ENCODE measurements at places on chromosomes 3 and 15.
A peak's percentile ranks its signal among the peaks of the same experiment; 100 is the strongest.

DNA sequence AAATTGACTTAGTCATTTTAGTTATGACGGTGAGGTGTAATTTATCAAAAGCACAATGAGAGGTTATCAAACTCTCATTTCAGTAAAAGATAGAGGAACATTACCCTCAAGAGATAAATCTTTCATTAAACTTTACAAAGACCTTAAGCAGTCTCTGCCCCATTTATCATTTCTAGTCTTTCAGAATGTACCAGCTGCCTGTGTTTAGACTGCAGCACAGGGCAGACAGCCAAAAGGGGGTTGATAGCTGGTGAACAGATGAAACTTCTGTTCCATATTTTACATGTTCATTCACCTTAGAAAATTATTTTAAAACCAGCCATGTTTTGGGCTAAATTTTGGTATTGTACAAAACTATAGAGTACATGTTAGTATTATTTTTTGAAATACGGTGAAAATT lies 514.6 kb upstream of the CNTN3 start:
- no peak for DNase-seq

GRCh38 chr3:10352146-10352911 lies 31.4 kb upstream of the SEC13 start:
- peak; percentile 78 for DNase-seq

DNA sequence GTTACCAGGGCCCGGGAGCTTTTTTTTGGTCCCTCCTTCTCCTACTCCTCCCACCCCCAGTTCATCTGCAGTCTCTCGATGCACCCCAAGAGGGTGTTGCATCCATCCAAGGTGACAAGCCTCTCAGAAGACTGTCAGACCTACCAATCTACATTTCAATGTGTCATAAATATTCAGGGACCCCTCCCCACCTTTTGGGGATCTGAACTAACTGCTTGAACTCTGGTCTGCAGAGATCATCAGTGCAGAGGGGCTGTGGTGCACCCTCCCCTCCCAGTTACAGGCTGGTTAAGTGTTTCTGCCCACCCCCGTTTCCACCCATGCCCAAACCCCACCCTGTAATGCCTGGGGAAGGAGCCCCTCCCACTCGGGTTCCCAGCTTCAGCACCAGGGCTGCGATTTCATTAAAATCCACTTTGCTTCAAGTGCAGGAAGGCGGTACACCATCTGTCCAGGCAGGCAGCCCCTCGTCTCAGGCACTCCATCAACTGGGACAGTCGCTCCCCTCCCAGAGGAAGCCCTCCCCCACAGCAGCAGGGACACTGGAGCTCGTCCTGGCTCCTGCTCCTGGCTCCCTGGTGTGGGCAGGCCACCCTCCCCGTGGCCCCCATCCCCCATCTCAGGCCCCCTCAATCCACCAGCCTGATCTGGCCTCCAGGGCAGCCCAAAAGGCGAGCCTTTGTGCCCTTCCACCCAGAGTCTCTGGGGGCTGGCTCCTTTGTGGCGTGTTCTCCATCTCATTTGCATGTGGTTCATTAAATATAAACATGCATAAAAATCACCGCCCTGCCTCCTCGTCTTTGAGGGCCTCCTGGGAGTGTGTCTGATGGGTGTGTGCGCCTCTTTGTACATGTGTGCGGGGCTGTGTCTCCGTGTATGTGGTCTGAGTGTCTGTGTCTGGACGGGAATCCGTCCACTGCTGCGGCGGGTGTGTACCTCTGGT lies 32.3 kb downstream of the RNU5B-1 start:
- no peak for DNase-seq

- DNase-seq: peak; percentile 91
Observed at GRCh38 chr3:134357914-134358811, 16.1 kb downstream of the AMOTL2 start.

- DNase-seq: no peak
Observed at GRCh38 chr3:37987751-37988179, 2.8 kb upstream of the VILL start.

- no peak for DNase-seq
Observed at GRCh38 chr15:32659340-32660155, 18.0 kb downstream of the SCG5 start.

DNA sequence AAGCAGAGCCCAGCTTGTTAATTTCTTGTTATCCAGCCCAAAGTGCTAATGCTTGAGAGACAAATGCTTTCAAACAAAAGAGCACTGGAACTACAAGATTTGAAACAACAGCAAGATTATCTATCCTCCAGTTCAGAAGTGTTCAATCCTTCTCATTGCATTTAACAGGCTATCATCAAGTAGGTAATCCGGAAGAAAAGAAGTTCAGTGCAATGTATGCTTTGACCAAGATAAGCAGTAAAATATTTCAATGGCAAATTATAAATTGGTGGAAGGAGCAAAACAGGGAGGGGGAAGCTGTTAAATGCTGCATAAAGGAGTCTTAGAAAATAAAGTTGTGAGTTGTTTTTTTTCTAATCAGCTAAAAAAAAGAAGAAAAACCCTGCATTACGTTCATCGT lies 8.8 kb downstream of the LRIG1 start:
- DNase-seq: no peak

DNA sequence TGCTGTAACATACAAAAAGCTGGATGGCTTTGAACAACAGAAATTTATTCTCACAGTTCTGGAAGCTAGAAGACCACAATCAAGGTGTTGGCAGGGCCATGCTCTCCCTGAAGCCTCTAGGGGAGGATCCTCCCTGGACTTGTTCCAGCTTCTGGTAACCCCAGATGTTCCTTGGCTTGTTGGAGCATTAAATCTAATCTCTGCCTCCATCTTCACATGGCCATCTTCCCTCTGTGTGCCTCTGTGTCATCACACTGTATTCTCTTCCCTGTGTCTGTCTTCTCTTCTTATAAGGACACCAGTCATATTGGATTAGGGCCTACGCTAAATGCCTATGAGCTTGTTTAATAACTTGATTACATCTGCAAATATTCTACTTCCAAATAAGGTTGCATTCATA lies 109.5 kb downstream of the STAG1 start:
- no peak for DNase-seq

GRCh38 chr15:89672221-89673164 lies 6.7 kb downstream of the PLIN1 start:
- no peak for DNase-seq

DNA sequence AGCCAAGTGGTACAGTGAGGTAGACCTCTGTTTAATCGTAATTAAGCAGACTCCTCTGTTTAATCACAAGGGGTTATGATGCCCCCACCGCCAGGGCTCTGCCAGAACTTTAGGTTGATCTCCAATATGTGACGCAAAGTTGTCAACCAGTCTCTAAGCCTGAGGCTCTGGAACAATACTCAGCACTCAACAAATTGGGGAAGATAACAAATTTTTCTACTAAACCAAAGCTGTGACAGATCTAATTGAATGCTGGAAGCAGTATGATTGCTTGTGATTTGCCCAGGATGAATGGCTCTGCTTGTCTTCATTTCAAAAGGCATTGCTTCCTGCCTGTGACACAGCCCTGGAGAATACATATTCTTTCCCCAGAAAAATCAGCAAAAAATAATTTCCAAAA lies 57.1 kb downstream of the SNTN start:
- no peak for DNase-seq

DNA sequence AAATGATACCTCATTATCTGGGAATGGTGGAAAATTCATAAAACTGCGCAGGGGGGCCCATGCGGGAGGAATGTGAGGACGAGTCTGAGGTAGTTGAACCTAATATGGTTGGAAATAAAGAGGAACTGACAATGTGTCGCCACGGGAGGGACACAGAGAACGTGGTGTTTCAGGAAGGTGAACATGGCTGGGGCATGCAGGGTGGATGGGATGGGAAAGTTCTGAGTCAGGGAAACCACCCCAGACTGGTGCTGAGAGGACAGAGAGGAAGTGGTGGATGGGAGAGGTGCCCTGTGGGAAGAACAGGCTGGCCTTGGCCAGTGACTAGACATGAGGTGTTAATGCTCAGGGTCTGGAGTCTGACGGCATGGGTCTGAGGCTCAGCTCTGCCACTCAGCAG lies 137.1 kb upstream of the WNT5A start:
- no peak for DNase-seq

GRCh38 chr15:45612790-45613415 lies 21.9 kb upstream of the SQOR start:
- peak; percentile 31 for DNase-seq

DNA sequence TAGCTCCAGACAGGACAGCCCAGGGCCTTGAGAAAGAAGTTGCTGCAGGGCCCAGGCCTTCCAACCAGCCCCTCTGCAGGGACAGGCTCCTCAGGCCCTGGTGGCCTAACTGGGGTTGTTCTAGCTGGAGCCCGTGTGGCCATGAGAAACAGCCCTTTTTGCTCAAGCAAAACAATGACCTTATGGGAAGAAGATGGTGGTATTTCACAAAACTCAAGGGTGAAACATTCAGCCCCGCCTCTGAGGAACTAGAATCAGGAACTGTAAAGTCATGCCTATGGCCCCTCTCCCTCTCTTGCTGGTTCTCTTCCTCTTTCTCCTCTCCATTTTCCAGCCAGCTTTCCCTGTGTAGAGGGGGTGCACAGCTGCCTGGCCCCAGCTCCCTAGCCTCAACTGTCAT lies 273.3 kb downstream of the RPLP1 start:
- DNase-seq: no peak

GRCh38 chr3:162704238-162704637 lies 1207.6 kb downstream of the OTOL1 start:
- DNase-seq: no peak

DNA sequence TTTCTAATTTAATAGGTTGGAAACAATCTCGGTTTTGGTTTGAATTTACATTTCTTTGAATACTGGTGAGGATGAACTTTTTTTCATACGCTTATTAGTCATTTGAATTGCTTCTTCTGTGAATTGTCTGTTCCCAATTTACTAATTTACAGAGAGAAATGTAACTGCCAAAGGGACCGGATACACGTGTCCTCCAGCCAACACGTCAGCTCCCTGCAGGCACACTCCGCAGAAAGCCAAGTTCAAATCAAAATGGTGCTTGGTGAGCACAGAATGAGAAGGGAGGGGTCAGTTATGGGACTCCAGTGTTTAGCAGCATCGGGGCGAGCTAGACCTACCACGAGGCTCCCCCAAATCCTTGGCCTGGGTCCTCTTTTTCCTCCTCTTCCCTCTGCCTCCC lies 10.8 kb upstream of the TSEN2 start:
- no peak for DNase-seq

DNA sequence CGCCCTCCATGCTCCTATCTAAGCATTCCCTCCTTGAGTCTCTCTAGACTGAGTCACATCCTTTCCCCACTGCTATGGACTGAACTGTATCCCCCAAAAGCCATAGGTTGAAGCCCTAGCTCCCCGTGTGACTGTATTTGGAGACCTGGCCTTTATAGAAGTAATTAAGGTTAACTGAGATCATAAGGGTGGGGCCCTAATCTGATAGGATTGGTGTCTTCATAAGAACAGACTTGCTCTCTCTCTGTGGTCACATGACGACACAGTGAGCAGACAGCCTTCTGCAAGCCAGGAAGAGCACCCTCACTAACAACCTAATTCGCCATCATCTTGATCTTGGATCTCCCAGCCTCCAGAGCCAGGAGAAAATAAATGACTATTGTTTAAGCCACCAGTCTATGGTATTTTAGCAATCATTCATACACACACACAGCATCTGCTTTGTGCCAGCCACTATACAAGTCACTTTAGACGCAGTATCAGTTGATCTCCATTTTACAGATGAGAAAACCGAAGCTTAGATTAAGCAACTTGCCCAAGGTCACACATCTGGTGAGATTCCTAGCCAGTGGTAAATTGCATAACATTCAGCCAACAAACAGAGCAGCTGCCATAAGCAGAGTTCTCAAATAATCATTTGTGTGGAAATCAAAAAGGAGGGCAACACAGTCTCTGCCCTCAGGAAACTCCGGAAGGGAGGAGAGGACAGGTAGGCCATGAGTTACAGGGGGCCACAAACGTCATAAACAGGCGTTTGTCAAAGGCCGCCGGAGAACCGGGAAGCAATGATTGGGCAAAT lies 66.3 kb upstream of the HES1 start:
- DNase-seq: no peak

DNA sequence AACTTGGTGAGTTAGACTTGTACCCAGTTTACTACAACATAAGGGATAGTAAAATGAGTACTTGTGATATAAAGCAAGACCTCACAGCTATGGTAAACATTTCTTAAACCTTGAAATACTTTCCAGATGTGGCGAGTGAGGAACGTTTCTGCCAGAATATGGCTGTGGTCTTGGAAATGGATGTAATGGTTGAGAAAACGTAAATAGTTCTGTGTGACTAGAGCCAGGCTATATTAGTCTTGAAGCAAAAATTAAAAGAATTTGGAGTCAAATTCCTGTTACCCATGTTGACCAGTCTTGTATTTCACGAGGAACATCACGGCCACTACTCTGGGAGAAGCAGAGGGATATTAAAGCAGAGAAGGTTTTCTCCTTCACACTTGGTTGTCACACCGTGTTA lies 15.3 kb downstream of the OR4F15 start:
- DNase-seq: no peak

DNA sequence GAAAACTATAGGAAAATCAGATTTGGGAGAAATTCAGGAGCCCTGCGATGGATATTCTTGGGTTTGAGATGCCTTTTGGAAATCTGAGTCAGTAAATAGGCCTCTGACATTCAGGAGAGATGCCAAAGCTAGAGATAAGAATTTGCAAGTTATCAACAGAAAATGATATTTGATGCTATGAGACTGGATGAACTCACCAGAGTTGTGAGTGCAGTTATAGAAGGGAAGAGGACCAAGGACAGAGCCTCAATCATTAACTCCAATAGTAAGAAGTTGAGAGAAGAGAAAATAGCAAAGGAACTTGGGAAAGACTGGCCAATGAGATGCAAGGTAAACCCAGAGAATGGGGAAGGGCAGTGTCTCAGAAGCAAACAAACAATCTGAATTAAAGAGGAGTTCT lies 7.9 kb upstream of the ANO10 start:
- DNase-seq: no peak

DNA sequence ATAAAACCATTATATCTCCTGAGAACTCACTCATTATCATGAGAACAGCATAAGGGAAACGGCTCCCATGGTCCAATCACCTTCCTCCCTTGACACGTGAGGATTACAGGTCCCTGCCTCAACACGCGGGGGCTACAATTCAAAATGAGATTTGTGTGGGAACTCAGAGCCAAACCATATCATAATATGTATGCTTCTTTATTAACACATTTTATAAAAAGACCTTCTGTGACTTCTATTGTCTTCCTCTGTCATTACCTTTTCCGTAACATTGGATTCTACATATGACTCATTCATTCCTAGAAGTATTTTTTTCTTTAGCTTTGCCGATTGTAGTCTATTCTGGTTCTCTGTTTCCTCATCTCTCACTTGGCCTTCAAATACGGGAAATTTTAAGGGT lies 267.2 kb upstream of the ROBO1 start:
- DNase-seq: no peak

DNA sequence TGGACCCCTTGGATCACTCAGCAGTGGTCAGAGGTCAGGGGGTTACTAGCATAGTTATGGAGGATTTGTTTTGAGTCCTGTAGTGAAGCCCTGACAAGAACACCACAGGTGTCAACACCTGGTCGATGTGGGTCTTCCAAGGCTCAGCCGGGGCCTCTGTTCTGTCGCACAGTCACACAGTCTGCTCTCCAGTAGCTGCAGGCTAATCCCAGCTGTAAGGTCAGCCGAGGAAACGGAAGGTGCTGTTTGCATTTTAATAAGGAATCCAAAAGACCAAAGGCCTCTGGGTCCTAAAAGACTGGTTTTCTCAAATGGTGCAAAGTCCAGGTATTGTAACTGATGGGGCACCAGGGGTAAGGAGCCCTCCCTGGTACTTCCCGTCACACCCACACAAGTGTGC lies 71.7 kb downstream of the RPLP1 start:
- DNase-seq: no peak

Data from non-pigmented ciliary epithelial cell (primary cell).